H1 (cell line): ENCODE measurements at places on chromosomes 3 and 15.

DNA sequence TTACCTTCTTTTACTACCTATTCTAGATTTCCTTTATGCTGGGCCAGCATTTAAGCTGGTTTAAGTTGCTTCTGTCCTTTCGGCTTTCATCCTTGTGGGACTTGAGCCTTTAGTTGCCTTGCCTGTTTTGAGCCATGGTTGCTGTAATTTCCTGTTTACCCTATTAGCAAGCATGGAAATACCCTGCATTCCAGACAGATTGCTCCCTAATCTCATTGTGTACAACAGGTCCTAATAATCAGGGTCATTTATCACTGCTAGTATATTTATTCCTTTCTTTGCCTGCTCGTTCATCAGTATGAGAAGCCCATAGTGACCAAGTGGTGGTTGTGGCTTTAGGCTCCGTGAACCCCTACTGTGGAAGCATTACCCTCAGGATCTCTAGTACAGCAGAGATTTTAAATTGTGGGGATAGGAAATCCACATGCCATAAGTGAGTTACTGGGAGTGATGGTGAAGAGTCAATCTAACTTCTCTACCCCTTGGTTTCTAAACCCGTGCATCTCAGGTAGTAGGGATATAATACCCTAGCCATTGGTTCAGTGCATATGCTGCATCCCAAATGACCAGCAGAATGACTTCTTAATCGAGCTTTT, 31.9 kb downstream of the NCK1 start:
- DNase-seq, result no peak

DNA sequence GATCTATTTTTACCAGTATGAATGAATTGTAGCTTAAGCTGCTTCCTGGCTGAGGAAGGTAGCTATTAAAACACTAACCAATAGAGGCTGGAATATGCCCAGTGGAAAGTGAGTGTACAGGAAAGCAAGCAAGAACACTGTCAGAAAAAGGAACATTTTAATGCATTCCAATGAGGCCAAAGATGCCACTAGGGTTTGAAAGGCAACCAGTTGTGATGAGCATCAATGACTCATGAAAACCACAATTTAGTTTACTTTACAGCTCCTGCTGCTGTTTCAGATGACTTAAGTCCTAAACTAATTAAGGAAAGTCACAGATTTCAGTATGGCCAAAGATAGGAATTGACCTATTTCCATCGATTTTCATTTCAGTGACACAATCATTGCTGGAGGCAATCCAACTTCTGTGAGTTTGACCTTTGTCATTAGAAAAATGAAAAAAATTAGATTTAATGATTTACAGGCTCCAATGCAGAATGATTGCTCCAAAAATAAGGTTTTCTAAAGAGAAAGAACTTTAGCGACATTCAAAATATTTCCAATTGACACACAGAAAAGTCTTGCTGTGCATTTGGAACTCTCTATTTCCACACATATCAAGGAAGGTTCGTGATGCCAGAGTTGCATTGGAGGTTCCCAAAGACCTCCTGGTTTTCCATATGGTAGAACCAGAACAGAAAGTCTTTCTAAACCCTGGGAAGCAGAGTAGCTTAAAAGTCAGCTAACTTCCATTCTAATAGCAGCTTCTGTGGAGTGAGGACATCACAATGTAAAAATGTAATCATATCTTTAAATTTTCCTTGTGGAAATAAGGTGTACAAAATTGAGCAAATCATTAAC, 103.0 kb downstream of the SUCNR1 start:
- DNase-seq, result no peak

DNA sequence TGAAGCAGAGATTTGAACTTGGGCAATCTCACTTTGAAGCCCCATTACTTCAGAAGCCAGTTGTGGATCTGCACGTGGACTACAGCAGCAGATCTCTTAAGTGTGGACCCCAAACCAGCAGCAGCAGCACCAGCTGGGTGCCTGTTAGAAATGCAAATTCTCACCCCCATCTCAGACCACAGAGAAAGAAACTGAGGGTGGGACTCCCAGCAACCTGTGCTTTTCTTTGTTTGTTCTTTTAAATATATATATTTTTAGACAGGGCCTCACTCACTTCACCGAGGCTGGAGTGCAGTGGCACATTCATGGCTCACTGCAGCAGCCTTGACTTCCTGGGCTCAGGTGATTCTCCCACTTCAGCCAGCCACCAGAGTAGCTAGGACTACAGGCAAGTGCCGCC, 53.2 kb downstream of the SLTM start:
- DNase-seq, result no peak

- DNase-seq, result no peak
These were observed 238.6 kb downstream of the RAP2B start for GRCh38 chr3:153400641-153401040.

DNA sequence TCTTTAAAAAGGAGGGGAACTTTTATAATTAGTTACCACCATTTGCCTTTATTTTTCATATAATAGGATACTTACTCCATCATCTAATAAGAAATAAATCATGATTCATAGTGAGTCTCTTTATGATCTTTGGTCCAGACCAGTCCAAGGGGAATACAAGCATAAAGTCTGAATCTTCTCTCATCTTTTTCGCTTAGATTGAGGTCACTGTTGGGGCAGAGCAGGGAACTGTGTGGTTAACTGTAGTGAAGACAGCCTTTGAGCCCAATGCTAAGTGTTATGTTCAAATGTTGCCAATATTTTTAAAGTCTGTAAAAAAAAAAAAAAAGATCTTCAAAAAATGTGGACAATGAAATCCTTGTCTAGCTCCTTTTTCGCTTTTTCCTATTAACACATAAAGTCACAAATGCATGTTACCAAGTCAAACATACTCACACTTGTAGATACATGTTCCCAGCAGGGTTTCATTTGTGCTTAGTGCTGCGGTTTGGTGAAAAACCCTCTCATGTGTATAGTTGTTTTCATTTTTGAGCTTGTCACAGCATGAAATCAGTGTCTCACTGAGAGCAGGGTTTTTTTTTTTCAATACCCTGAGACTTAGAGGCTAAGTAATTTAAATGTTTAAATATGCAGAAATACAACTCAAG, 72.1 kb downstream of the EPHA3 start:
- no peak for DNase-seq
